Activated CD8-positive, alpha-beta memory T cell treated with anti-CD3 and anti-CD28 coated beads for 4 hours (primary cell): ENCODE measurements at places on chromosomes 4 and X.

- DNase-seq: no peak
These were observed 84.0 kb upstream of the TBC1D9 start for GRCh38 chr4:140839888-140840790.

- DNase-seq: no peak
These were observed 220.1 kb downstream of the PDGFC start for GRCh38 chr4:156751486-156751885.

- DNase-seq: no peak
These were observed 112.6 kb upstream of the LCORL start for GRCh38 chr4:18134111-18134510.

DNA sequence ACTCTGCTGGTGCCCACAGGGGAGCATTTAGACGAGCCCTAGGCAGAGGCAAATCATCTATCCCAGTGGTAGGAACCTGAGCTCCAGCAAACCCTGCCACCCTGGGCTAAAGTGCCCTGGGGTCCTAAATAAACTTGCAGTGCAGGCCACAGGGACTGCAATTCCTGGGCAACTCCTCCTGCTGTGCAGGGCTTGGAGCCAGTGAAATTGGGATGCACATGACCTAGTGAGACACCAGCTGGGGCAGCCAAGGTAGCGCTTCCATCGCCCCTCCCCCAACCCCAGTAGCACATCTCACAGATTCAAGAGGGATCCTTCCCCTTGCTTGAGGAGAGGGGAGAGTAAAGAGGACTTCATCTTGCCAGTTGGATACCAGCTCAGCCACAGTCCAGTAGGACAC, 44.1 kb downstream of the CHRNA9 start:
- no peak for DNase-seq

DNA sequence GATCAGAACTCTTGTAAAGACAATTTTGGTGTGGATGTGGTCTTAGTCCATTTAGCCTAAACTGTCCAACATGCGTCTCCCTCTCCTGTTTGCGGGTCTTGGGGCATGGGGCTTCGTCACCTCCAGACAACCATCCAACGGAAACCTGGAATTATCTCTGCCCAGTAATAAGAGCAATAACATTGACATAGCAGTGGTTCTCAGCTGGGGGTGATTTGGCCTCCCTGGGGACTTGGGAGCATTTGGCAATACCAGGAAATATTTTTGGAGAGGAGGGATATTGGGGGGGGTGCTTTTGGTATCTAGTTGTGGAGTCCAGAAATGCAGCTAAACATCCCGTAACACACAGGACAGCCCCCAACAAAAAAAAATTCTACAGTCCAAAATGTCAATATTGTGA, 47.2 kb downstream of the SEL1L3 start:
- no peak for DNase-seq

DNA sequence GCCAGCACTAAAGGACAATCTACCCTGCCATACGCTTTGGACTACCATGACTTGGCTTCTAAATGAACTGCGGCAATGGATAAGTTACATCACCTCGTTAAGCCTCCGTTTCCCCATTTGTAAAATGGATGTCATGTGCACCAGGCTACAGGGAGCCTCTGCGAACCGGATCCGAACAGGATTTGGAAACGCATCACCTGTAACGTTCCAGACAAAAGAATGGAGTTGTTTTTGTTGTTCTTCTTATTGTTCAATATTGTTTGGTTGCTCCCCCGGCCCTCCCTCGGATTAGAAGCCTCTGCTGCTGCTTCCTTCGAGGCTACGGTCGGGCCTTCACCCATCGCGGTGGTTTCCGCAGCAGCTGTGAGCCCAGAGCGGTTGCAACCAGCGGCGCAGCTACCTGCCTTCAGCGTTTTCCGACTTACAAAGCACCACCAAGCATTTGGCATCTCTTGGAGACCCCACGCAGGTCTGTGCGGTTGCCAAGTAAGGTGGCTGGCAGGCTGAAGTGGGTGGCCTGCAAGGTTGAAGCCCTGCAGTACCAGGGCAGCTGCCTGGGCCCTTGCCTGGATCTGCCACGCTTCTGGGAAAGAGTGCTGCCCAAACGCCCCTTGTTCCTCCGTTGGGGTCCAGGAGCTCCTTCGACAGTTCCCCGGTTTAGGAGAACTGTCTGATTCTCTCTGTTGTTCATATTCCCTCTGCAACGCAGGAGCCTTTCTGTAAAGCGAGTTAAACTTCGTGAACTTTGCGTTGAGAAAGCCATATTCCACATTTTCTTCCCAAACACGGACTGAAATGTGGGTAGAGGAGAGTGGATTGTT, 7.1 kb downstream of the NKX3-2 start:
- DNase-seq: no peak

- DNase-seq: no peak
These were observed 17.7 kb upstream of the PIM2 start for GRCh38 chrX:48936429-48937053.

DNA sequence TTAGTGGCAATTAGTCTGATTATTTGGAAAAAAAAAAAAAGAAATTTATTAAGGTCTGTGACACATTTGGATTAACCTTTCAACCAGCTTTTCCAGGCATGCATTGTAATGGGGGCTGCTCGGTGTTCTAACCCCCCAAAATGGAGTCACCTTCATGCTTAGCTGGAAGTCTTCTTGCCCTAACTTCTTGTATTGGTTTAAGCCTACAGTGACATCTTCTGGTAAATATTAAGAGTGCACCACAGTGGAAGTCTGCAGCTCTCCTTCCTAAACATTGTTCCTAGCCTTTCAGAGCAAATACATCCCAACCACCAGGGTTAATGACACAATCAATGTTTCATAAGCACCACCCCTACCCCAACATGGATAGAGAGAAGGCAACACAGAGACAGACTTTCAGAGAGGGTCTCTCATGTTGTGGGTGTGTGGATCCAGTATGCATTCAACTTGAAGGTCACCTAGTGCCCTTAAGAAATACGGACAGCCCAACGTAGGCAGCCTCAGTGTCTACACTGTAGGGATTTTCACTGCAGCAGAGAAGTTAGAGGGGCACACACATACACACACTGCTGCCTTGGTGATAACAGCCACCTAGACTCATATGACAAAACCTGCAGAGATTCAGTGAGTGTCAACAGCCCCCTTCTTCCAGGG, 142.9 kb upstream of the MBNL3 start:
- DNase-seq: no peak

GRCh38 chr4:17664755-17665154, 50.3 kb downstream of the MED28 start:
- no peak for DNase-seq

DNA sequence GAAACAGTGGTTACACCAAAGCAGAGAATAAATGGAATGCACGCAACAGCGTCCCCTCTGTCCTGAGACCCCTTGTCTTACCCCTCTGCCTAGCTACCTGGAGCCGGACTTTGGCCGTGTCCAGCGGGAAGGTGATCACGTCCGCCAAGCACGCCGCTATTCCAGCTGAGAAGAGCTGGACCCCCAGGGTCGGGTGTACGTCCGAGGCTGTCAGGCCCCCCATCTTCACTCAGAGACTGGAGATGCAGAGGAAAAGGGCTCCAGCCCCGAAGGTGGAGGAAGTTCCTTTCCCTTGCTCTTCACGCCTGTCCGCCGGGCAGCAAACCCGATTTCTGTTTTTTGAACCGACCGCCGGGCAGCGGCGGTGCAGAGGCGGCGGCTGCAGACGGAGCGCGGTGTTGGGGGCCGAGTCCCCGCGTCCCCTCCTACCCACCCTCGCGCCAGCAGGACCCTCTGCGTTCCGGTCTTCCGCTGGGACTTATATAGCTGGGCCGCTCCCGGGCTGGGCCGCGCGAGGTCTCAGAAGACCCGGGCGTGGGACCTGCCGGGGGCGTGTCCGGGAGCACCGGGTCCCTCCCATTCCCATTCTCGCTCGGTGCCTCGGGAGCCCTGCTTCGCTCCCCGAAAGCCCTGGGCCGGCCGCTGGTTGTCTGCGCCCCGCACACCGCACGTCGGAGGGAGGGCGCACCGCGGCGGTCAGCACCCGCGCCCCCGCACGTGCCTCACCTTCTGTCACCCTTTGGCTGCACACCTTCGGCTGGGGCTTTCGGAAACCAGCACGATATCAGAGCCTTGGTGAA, at the start of gene UCP1:
Gene UCP1, minus strand, starts transcription at position 455 of the 800 bp plus-strand sequence. Its CDS starts 232 bp downstream, at position 223.
- DNase-seq: no peak

- DNase-seq: no peak
These were observed 21.7 kb downstream of the UGDH start for GRCh38 chr4:39505581-39505980.

DNA sequence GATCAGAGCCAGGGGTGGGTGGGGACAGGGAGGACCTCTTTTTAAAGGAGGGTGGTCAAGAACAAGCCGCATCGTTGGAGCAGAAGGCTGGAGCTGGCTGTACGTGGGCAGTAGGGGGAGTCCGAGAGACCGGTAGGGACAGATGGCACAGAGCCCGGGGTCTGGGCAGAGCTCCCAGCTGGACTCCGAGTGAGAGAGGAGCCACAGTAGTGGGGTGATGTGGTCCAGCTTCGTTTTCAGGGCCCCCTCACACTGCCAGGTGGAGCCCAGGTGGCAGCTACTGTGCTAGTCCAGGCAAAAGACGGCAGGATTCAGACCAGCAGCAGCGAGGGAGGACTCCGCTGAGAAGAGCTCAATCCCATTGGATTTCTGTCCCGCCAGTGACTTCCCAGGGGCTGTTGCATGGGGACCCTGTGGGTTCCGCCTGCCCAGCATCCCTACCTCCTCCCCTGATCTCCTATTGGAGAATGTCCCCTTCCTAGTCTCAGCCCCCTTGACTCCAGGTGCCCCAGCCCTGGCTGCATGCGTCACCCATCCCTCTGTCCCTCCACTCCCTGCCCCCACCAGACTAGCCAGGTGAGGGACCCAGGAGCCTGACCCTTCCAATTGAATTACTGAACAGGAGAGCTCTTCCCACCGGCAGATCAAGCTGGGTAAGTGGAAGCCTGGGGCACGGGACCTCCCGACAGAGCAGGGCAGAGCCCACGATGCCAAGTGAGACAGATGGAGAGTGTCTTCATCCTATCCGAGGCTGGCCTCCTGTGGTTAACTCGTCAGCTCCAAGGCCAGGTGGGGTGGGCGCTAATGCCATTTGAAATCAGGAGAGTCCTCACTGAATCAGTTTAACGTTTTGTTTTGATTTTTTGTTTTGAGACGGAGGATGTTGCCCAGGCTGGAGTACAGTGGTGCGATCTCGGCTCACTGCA, 2.9 kb downstream of the ARHGAP4 start:
- no peak for DNase-seq

- DNase-seq: no peak
These were observed 423.1 kb upstream of the PITX2 start for GRCh38 chr4:111045992-111046391.

DNA sequence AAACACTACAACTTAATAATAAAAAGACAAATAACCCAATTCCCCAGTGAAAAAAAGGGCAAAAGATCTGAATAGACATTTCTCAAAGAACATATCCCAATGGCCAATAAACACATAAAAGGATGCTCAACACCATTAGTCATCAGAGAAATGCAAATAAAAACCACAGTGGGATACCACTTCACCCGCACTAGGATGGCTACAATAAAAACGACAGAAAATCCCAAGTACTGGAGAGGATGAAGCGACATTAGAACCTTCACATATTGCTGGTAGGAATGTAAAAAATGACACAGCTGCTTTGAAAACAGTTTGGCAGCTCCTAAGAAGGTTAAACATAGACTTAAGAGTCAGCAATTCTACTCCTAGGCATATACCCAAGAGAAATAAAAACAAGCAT, 140.6 kb upstream of the ARX start:
- DNase-seq: no peak

- no peak for DNase-seq
These were observed 69.1 kb downstream of the PCDH7 start for GRCh38 chr4:30789219-30789671.

DNA sequence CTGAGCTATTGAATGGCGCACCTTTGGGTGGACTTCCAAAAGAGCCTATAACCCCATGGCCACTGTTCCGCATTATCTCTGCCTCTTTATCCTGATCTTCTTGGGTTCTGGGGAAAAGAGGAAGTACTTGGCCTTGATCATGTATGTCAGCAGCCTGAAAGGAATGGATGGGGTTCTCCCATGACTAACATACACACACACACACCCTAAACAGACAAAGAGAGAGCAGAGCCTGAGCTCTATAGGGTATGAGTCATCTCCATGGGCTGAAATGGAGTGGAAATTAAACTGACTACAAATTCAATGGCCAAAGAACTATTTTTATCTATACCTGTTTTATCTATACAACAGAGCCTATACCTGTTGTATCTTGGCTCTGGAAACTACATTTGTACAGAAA, 141.5 kb upstream of the MTMR8 start:
- DNase-seq: no peak

- no peak for DNase-seq
These were observed 43.7 kb downstream of the TSPAN5 start for GRCh38 chr4:98614662-98615061.

DNA sequence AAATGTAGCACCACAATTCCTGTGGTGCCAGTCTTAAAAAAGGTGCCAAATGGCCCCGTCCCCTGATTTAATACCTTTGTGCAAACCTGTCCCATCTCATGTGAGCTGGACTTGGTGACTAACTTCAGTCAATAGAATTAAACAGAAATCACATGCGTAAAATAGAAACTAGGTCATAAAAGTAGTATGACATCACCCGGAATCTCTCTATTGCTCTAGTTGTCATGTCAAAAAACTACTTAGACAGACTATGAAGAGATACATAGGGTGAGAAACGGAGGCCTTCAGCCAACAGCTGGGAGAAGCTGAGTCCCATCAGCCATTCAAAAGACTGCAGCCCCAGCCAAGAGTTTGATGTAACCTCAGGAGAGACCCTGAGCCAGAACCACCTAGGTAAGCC, 293.5 kb upstream of the HS3ST1 start:
- no peak for DNase-seq

DNA sequence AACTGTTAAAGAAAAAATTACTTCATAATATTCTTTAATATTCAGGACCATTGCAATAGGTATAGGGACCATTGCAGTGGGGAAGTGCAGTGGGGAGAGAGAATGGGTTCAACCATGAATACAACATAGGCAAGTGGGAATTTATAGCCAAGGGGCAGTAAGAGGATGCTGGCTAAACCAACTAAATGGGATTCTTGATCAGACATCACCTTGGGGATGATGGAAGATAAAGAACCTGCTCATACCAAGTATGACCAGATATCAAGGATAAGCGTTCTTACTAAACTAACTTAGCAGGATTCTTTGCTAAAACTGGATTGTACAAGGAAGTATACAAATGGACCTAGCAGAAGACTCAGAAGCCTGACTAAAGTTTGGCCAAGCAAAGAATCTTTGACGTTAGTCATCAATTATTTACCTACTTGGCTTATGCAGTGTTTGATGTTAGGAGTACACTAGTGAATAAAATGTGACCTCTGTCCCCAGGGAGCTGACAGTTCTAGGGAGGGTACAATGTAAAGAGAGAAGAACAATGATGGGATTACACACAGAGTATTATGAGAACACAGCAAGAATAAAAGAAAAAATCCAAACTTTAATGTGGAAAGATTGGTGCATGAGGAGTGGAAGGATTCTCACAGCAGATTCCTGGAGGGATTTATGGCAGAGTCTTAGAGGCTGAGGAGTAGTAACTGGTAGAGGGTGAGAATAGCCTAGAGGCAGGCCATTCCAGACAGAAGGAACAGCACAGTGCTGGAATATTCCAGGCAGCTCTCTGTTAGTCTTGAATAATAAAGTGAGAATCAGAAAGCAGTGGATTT, 54.7 kb upstream of the MYOZ2 start:
- DNase-seq: no peak

- DNase-seq: no peak
These were observed 82.4 kb upstream of the SMIM10 start for GRCh38 chrX:134908356-134908755.

- no peak for DNase-seq
These were observed 69.6 kb downstream of the NOCT start for GRCh38 chr4:139085141-139085540.

GRCh38 chr4:148364525-148364924, 77.7 kb downstream of the NR3C2 start:
- DNase-seq: no peak

- no peak for DNase-seq
These were observed 53.0 kb downstream of the TMEM154 start for GRCh38 chr4:152626790-152627189.
